A549 (cell line): ENCODE measurements at places on chromosomes 13 and 19.

GRCh38 chr19:35013041-35013819, 13.1 kb downstream of the GRAMD1A start:
- peak; percentile 86 for DNase-seq

- no peak for DNase-seq
Observed at GRCh38 chr13:40792284-40793051, 3.1 kb downstream of the SLC25A15 start.

DNA sequence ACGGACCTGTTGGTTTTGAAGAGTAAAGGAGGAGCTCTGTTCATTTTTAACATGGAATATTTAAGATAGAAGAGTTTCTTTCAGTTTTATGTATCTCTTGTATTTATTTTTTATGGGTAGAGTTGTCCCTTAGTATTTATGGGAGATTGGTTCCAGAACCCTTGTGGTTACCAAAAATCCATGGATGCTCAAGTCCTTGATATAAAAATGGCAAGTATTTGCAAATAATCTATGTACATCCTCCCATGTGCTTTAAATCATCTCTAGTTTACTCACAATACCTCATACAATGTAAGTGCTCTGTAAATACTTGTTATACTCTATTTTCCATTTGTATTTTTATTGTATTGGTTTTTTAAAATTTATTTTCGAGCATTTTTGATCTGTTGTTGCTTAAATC, 63.1 kb downstream of the TM9SF2 start:
- no peak for DNase-seq

- peak; percentile 49 for DNase-seq
Observed at GRCh38 chr13:28716511-28716910, 2.3 kb downstream of the SLC46A3 start.

GRCh38 chr13:46803586-46803985, 6.6 kb upstream of the ESD start:
- no peak for DNase-seq

GRCh38 chr13:48401480-48401879, 11.4 kb downstream of the LPAR6 start:
- DNase-seq = no peak

GRCh38 chr19:46205183-46205984, 24.2 kb upstream of the IGFL1 start:
- no peak for DNase-seq

DNA sequence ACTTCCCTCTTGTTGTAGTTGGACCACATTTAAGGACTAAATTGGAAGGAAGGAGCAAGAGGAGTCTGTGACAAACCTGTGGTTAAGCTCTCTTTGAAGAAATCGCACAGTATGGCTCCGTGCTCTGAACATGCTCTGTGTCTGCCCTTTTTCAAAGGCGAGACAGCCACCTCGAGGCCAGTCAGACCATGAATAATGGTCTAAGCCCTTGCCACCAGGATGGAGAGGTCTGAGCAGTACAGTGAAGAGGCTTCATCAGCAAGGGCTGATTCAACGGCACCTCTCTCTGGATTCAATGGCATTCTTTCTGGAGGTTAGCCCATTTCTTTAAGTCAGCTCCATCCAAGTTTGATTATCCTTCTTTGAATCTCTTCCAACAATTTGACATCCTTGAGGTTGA, 30.9 kb downstream of the FAM216B start:
- no peak for DNase-seq

DNA sequence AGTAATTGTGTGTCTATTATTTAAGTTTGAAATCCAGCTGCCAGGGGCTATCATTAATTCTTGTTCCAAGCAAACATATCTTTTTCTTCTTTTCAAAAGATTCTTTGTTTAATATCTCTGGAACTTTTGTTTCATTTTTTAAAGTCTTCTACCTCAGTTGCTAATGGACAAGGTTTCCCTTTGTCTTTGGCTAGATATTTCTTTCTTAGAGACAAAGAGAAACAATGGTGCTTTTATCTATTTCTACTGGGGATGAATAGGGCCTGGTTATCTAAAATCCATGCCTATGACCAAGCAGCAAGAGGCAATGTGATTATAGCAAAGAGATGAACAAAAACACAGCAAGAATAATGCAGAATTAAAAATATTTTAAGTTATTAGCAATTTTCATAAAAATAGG, 661.3 kb upstream of the KLF12 start:
- no peak for DNase-seq
